ENCODE measurements at places on chromosomes 3 and 15. TPM values are rescaled to one million over a fixed set of nuclear protein-coding genes. Genes with fewer than 3 reads are reported as not detected.

DNA sequence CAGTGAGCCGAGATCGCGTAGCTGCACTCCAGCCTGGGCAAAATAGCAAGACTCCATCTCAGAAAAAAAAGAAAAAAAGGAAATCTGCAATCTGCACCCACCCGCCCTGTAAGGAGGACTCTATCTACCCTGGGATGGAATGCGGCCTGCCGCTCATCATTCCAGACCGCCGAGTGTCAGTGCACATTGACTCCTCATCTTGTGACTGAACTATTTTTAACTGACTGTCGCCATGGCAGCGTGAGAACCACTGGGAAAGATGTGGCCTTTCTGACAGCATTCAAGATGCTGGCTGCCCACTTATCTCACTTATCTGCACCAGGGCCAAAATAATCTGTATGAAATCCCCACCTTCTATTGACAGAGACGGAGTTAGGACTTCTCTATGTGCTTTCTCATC, 38.8 kb upstream of the ANKRD34C start:
- no peak for DNase-seq

- DNase-seq = no peak
Measured at GRCh38 chr15:50057905-50058639, 61.0 kb downstream of the ATP8B4 start.

DNA sequence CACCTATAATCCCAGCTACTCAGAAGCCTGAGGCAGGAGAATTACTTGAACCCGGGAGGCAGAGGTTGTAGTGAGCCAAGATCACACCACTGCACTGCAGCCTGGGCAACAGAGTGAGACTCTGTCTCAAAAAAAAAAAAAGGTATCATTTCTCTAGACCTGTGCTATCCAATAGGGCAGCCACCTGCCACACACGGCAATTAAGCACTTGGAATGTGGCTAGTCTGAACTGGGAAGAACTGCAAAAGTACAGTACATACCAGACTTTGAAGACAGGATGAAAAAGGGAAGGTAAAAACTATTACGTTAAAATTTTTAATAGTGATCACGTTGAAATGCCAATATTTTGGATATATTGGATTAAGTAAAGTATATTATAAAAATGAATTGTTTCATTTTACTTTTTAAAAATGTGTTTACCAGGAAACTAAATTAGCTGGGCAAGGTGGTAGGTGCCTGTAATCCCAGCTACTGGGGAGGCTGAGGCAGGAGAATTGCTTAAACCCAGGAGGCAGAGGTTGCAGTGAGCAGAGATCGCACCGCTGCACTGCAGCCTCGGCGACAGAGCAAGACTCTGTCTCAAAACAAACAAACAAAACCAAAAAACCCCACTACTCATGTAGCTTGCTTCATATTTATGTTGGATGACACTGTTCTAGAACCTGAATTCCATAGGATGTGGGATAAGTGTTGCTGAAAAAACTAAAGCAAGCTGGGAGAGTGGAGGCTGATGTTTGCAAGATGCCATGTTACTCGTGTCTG, 2.3 kb downstream of the CYP8B1 start:
- no peak for DNase-seq

GRCh38 chr3:12288182-12289129, at the start of gene PPARG:
Gene PPARG, plus strand, starts transcription at chr3:12289070. Its CDS starts 90,642 bp downstream, at chr3:12379712.
- no peak for DNase-seq

GRCh38 chr3:78621061-78621716, 1146.6 kb downstream of the ROBO1 start:
- no peak for DNase-seq

DNA sequence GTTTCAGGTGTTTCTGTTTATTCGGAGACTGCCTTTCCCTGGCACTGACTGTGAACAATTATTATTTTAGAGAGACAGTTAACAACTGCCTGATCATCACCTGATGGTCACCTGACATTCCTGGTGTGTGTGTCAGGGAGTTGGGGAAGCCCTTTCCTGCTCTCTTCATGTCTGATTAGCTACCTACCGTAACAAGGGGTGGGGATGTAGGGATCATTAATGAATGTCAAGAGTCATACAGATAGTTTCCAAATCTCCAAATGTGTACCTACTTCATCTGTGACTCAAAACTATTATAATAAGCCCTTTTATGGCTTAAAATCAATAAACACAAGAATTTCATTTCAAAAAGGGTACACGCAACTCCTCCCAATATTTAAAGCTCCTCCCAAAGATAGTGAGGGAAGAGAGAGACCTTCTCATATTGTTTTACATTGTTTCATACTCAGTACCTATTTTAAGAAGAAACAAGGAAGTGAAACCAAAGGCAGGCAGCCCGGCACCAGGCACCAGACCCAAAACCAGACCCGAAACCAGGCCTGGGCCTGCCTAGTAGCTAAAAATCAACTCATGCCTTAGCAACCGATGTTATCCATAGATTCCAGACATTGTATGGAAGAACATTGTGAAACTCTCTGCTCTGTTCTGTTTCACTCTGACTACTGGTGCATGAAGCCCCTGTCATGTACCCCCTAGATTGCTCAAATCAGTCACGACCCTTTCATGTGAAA, 844.9 kb upstream of the ALCAM start:
- no peak for DNase-seq

- DNase-seq = no peak
Measured at GRCh38 chr3:71109977-71110285, 473.6 kb downstream of the FOXP1 start.

DNA sequence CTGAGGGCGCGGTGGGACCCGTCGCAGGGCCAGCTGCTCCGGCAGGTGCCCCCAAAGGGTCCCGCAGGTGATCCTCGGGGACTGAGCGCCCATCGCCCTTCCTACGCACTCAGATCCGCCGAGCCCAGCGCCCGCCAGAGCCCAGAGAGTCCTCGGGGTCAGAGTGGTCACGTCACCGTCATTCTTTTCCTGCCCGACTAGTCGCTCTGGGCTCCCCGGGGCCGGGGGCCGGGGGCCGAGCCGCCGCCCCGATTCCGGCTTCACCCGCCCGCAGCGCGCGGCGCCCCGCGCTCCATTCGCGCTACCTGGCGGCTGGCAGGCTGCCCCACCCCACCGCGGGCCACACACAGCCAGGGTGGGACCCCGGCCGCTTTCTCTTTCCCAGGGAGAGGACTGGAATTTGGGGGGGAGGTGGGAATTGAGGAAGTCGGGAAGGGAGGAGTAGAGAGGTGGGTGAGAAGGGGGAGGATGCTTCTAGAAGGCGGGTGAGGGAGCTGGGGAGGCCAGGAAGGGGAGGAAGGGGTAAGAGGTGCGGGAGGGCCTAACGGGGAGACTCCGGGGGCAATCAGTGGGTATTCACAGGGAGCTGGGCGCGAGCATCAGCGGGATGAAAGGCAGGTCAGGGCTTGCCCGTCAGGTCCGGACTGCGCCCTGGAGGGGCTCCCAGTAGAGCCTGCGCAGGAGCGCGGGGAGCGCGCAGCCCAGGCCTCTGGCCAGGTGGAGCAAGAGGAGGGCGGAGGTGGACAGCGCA, 36.1 kb upstream of the EPHB3 start:
- no peak for DNase-seq

GRCh38 chr3:13865106-13865505, 14.8 kb downstream of the WNT7A start:
- DNase-seq = no peak

DNA sequence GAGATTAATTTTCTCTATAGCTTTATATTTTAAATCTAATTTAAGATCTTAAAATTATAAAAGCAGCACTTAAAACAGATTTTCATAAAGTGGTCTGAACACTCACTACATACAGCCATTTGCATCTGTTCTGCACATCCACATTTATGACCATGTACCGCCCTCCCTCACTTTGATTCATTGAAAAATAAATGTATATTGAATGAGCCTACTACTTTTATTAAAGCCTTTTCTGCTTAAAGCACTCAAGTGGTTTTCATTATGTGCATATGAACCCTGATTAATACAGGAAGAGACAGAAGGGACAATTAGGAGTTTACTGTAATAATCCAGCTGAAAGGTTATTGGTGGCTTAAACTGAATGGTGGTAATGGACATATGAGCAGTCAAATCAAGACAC, 129.4 kb downstream of the DLG1 start:
- DNase-seq = no peak

GRCh38 chr3:50274371-50275104, 4.3 kb upstream of the LSMEM2 start:
- no peak for DNase-seq

- DNase-seq = no peak
Measured at GRCh38 chr3:54121414-54122323, 683 bp upstream of the CACNA2D3 start.

- no peak for DNase-seq
Measured at GRCh38 chr15:99399618-99400017, 148.3 kb downstream of the LRRC28 start.

- no peak for DNase-seq
Measured at GRCh38 chr3:78112291-78113010, 1072.6 kb downstream of the ROBO2 start.

DNA sequence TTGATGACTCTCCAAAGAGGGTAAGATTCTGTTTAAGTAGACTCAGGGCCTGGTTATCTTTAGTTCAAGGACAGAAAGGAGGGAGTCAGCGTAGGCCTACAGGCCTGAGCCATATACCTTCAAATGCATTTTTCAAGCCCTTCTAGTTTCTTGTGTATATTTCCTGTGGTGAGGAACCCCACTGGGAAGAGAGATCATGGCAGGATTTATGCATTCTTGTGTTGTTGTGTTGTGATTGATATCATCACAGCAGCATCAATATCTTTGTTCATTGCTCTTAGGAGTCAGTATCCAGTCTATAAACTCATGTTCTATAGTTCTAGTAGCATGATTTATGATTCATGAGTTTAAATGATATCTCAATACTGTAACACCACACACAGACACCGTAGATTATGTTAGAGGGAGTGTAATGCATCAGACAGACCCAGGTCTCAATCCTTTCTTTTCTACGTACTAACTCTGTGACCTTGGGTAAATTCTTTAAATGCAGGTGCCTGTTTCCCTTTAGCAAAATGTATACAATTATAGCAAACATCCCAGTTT, 427.5 kb downstream of the PDCD6IP start:
- DNase-seq = no peak

The PTX3 gene
- polyA plus RNA-seq = 10.1 TPM

The DNAJA4 gene
- polyA plus RNA-seq = 77.5 TPM

The SRP14 gene
- 306 TPM for polyA plus RNA-seq

The DUOXA1 gene
- 0.28 TPM for polyA plus RNA-seq
